ENCODE measurements at places on chromosomes 13 and 19.

DNA sequence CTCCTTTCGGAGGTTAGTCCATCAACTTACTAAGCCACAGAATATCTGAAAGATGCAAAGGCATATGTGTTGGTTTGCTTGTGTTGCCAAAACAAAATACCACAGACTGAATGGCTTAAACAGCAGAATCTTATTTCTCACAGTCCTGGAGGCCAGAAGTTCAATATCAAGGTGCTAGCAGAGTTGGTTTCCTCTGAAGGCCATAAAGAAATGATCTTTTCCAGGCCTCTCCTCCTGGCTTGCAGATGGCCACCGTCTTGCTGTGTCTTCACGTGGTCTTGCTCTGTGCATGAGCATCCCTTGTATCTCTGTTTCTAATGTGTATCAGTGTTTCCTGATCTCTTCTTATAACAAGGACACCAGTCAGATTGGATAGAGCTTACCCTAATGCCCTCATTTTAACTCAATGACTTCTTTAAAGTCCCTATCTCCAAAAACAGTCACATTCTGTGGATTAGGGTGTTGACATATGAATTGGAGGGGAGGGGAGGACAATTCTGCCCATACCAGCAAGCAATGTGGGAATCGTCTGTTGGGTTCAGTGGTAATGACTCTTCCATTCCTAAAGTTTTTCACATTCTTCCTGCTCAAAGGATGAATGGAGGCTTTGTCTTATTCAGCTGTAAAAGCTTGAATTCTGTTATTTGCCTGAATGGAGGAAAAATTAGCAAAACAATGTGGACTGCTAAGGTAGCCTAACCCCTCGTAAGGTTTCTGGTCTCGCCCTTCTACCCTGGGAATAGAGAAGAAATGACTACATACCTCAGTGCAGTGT is 715.7 kb downstream of the DIAPH3 start:
- DNase-seq = no peak

DNA sequence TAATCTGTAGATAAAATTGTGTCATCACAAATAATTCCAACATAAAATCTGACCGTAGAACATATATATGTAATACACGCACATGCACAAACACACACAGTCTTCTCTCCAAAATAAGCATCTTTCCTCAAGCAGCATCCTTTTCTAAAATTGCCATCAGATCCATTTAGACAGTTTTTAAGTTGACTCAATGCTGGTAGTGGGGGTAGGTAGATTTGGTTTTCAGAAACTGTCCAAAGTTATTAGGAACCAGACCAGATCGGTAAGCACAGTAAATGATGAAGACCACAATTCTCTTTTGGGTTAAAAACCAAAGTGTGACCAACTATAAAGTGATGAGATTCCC is 64.6 kb downstream of the SERP2 start:
- no peak for DNase-seq

GRCh38 chr13:19782049-19782726 is 557 bp downstream of the PSPC1 start:
- no peak for DNase-seq

DNA sequence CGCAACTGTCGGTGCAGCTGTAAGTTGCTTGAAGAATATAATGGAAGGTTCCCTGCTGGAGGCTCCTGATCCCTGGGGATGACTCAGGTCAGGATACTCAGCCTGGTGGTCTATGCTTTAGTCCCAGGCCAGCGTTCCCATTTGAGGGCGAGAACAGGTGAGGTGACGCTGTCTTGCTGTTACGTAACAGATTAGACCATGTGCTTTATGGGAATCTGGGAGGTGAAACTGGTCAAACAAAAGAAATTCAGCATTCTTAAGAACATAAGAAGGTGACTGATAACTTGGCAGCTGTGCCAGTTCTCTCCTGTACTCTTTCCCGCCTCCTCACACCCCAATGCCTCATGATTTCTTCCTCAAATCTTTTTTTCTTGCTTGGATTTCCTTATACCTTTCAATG is at the start of gene CXCL17:
CXCL17 (minus strand) TSS at position 114 of the 400 bp plus-strand sequence. CDS start 114 bp downstream, outside the sequence.
- DNase-seq = no peak

DNA sequence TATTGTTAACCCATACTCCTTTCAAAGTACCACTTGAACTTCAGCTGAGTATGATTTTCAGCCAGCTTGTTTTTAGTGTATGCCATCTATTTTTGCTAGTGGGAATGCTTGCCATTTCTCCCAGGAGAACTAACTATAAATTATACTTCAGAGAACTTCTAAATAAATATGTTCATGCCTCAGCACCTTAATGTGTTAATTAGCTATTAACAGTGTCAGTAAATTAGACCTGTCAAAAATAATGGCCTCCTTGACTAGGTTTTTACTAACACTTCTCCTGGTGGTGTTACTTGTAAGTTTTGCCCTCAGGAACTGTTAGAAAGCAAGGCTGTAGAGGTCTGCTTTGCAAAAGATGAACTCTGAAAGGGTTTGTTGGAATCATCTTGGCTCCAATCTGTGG is 4.5 kb downstream of the CLDN10 start:
- no peak for DNase-seq

GRCh38 chr19:8607386-8607785 is 3.1 kb downstream of the ADAMTS10 start:
- no peak for DNase-seq

- no peak for DNase-seq
Observed at GRCh38 chr13:37595162-37595561, 3.4 kb downstream of the POSTN start.

GRCh38 chr13:101654883-101655282 is 202.4 kb downstream of the ITGBL1 start:
- no peak for DNase-seq

DNA sequence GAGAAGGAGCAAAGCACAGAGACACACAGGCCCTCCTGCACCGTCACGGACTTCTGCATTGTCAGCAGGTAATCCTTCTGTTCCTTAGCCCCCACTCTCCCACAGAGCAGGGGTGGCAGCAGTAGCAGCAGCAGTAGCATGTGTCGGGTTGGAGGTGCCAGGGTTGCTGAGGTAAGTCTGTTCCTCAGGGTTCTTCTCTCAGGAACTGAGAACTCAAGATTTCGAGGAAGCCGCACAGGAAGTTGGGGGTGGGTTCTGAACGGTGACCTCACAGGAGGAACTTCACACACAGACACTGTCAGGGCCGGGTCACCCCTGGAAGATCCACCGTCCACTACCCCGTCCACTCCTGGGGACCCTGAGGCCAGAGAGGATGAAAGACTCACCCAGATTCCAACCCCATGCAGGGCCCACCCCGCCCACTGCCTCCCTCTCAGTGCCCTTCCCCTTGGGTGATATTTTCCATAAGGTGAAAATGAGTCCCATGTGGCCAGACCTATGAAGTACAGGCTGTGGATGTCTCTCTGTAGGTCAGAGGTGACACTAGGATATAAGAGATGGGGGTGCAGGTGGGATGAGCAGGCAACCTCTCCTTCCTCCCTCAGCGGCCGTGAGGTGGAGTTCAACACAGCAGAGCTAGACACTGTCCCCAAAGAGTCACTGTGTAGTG is at the start of gene SIGLEC12:
SIGLEC12 (minus strand) TSS at position 207 of the 670 bp plus-strand sequence; CDS start at position 140, 67 bp downstream.
- no peak for DNase-seq

- DNase-seq = peak; percentile 60
Observed at GRCh38 chr13:99265821-99266426, 7.7 kb upstream of the GPR18 start.

- DNase-seq = no peak
Observed at GRCh38 chr19:5434970-5435641, 20.1 kb upstream of the ZNRF4 start.

DNA sequence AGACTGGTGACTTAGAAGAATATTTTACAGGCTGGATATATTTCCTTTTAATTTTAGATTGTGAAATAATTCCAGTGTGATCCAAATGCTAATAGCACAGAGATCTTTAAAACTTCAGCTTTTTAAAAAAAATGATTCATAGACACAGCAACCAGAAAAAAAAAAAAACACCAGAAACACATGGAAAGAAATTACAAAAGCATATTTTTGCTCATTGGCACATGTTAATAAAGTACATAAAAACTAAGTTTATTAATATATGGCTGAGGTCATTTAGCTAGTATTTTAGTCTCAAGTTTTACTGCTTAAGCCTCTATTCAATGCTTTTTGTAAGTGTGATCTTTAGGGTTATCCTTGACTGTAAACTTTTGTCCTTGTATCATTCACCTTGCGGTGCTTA is 577 bp downstream of the MYO16 start:
- DNase-seq = no peak

DNA sequence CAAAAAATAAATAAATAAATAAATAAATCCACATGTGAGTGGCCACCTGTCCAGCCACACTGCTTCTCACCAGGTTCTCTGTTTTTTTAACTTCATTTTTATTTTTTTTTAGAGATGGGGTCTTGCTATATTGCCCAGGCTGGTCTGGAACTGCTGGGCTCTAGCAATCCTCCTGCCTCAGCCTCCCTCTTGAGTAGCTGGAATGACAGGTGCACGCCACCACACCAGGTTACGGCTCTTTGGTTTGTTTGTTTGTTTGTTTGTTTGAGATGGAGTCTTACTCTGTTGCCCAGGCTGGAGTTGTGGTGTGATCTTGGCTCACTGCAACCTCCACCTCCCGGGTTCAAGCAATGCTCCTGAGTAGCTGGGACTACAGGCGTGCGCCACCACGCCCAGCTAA is 94.5 kb upstream of the CACNA1A start:
- DNase-seq = no peak

- DNase-seq = no peak
Observed at GRCh38 chr19:56507446-56508289, at the start of gene ZNF471. Gene ZNF471 (plus strand): TSS chr19:56507855. CDS start chr19:56511572, 3,717 bp downstream.

DNA sequence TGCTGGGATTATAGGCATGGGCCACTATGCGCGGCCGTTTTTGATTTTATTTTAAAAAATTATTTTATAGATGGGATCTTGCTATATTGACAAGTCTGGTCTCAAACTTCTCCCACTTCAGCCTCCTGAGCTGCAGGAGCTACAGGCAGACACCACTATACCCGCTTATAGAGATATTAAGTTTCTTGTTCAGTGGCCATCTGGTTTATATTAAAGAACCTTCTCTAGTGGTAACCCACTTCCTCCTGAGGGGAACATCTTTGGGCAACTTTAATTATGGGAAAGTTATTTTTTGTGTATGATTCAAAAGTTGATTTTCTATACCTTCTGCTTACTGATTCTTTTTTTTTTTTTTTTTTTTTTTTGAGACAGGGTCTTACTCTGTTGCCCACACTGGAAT is 172.7 kb downstream of the KLF5 start:
- no peak for DNase-seq

DNA sequence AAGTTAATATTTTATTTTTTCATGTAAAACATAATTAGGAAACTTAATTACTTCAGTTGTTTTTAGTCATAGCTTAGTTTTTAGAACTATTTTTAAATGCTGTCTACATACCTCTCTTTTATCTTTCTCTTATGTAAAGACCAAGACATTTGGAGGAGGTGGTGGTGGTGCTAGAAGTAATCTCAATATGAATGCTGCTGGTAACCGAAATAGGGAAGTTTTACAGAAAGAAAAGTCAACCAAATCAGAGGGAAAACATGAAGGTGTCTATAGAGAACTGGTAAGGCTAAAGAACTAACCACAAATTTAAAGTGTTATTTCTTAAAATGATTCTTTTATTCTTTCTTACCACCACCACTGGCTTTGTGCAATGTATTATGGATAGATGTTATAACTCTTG is 97.3 kb downstream of the TDRD3 start:
- no peak for DNase-seq

DNA sequence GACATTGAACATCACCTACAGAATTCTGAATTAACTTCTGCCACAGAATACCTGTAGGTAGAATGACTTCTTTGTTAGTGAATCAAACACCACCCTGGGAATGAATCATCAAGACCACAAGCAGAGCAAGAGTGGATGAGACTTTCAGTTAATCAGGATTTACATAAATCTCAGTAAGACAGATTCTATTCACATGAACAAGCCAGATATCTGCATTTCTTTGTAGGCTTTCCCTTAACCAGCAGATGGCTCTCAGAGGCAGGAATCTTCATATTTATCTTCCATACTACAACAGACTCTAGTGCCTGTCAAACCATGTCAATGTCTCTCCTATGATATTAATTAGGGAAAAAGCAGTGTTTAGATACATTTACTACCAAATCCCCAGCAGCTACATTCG is 412.1 kb downstream of the KLF12 start:
- DNase-seq = no peak

- DNase-seq = no peak
Observed at GRCh38 chr19:41298348-41298964, 11.5 kb upstream of the CCDC97 start.

GRCh38 chr19:12769689-12770088 is 5.7 kb downstream of the HOOK2 start:
- DNase-seq = no peak

- DNase-seq = no peak
Observed at GRCh38 chr13:90362707-90363106, 984.8 kb upstream of the MIR17HG start.

GRCh38 chr13:109500146-109500773 is 286.1 kb downstream of the IRS2 start:
- DNase-seq = no peak

GRCh38 chr13:23643338-23644125 is 73.3 kb downstream of the TNFRSF19 start:
- no peak for DNase-seq

DNA sequence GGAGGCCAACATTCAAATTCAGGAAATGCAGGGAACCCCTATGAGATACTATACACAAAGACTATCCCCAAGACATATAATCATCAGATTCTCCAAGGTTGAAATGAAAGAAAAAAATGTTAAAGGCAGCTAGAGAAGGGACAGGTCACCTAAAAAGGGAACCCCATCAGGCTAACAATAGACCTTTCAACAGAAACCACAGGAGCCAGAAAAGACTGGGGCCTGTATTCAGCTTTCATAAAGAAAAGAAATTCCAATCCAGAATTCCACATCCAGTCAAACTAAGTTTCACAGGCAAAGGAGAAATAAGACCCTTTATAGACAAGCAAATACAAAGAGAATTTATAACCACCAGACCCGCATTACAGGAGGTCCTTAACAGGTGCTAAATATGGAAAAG is 1703.6 kb upstream of the PRR20A start:
- DNase-seq = no peak

DNA sequence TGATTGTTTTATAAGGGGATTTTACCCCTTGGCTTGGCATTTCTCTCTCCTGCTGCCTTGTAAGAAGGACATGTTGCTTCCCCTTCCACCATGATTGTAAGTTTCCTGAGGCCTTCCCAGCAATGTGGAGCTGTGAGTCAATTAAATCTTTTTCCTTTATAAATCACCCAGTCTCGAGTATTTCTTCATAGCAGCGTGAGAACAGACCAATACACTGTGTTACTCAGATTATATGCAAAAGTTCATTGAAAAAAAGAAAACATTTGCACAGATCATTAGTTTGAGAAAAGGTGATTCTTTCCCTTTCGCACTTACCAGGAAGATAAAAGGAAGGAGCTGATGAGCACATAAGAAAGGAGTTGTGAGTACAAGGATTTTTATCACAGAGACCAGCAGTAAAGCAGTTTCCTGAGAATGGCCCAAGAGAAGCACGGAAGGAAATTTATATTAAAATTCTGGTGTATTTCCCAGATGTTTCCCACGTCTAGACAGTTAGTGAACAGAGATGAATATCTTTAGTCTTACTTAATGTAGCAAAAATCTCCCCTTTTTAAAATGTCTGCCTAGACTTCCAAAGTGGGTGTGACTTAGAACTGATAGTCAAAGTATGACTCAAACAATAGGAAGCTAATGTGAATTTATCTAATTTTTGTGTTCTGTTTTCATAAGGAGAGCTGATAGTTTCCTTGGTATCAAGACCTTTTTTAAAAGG is 431.8 kb upstream of the SGCG start:
- no peak for DNase-seq

- DNase-seq = no peak
Observed at GRCh38 chr19:18002347-18002850, 5.6 kb upstream of the ARRDC2 start.

GRCh38 chr19:45879055-45879454 is 6.9 kb downstream of the IRF2BP1 start:
- no peak for DNase-seq

- DNase-seq = no peak
Observed at GRCh38 chr19:47356900-47357299, 7.8 kb downstream of the DHX34 start.

Data from NCI-H1694 (cell line).